ENCODE measurements at places on chromosomes 12 and 14. TPM values are rescaled to one million over a fixed set of nuclear protein-coding genes. Genes with fewer than 3 reads are reported as not detected.

SLC5A8 gene
- not detected for total RNA-seq

HOXC12 gene
- total RNA-seq, result 0.57 TPM

ANKS1B gene
- total RNA-seq, result 12.7 TPM

ZNF641 gene
- total RNA-seq, result 17.3 TPM

OVCH1 gene
- not detected for total RNA-seq

SMOC1 gene
- total RNA-seq, result 33.5 TPM

FRS2 gene
- total RNA-seq, result 61.0 TPM

ACRBP gene
- 2.4 TPM for total RNA-seq

LRP1-AS gene
- not detected for total RNA-seq

GZMB gene
- 0.66 TPM for total RNA-seq

BHLHE41 gene
- total RNA-seq, result 18.3 TPM

GRIN2B gene
- not detected for total RNA-seq

IL31 gene
- not detected for total RNA-seq

SLC10A1 gene
- total RNA-seq, result not detected

VPS33A gene
- 18.6 TPM for total RNA-seq

EXOC3L4 gene
- 0.22 TPM for total RNA-seq

CHGA gene
- total RNA-seq, result not detected

PDE3A gene
- total RNA-seq, result 12.8 TPM

ACSM4 gene
- total RNA-seq, result not detected

NEUROD4 gene
- not detected for total RNA-seq

BIN2 gene
- total RNA-seq, result 13.2 TPM

PTPRR gene
- total RNA-seq, result 1.3 TPM

CCDC38 gene
- total RNA-seq, result not detected

Data from subcutaneous adipose tissue (tissue), 4 donors.